NB4 (cell line): ENCODE measurements at places on chromosomes 13 and 19.

GRCh38 chr19:347946-348861, 3.6 kb upstream of the MIER2 start:
- no peak for DNase-seq

- no peak for DNase-seq
Observed at GRCh38 chr13:48648446-48648845, 5.3 kb upstream of the CYSLTR2 start.

- DNase-seq: peak; percentile 67
Observed at GRCh38 chr19:55452749-55453346, 8.6 kb downstream of the ISOC2 start.

DNA sequence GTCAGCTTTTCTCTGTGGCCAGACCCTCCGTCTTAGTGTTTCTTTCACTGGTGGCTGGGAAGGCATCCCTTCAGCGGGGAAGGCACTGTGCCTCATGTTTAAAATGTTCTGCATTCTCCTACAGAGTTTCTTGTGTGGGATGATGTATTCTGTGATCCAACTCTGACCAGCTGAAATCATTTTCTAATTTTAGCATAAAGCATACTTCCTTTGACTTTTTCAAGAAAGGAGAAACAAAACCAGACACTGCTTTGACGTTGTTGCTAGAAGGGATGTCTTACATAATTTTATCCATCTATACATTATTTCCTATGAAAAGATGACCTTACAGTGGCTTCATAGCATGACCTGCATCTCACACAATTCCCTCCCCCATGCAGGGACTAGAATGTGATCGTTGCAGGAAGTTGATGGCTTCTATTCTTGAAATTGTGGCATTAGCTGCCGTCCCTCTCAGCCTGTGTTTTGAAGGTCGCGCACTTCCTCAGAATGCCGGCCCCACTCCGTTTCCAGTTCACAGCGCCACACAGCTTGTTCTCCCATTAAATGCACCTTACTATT, 38.6 kb upstream of the TEX29 start:
- DNase-seq: no peak

DNA sequence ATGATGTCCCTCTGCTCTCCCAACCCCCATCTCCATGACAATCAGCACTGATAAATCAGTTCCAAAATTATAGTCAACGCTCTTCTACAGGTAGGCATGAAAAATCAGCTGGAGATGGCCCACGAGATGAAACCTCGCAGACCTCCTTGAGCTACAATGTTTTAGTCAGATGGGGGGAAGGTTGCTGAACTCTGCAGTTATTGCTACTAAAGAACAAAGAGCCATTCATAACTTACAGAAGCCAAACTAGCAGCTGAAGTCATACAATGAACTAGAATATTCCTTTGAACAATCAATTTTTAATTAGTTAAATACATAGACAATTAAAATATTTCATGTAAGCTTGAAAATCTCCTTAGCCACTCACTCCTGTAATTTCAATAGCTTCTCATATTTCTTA, 179.2 kb downstream of the NHLRC3 start:
- DNase-seq: no peak

- no peak for DNase-seq
Observed at GRCh38 chr19:46134527-46134926, 10.0 kb upstream of the IGFL3 start.

DNA sequence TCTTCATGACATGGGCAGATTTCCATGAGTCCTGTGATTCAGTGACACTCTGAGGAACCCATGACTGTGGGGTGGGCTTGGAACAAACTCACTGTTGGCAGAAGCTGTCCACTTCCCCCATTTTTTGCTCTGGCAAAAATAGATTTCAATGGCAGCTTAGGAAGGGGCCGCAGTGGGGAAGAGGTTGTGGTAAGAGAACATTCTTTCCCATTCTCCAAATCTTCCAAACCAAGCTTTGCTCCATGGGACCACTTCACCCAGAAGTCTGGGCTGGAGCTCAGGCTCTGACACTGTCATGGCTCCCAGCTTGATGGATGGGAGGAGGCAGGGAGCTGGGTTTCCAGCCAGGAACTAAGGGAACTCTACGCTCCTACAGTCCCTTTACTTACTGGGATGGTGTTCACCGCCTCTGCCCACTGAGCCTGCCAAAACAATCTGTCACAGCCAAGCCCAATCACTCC, 24.9 kb upstream of the MEDAG start:
- DNase-seq: no peak

GRCh38 chr13:79932556-79932955, 408.4 kb downstream of the SPRY2 start:
- DNase-seq: no peak

DNA sequence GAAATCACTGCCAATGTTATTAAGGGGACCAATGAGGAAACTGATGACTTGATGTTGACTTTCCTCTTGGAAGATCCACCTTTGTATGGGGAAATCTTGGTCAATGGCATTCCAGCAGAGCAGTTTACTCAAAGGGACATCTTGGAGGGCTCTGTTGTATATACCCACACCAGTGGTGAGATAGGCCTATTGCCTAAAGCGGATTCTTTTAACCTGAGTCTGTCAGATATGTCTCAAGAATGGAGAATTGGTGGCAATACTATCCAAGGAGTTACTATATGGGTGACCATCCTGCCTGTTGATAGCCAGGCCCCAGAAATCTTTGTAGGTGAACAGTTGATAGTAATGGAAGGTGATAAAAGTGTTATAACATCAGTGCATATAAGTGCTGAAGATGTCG, 3.4 kb downstream of the FREM2 start:
- DNase-seq: no peak

- no peak for DNase-seq
Observed at GRCh38 chr19:18764591-18765051, 26.5 kb downstream of the COMP start.

DNA sequence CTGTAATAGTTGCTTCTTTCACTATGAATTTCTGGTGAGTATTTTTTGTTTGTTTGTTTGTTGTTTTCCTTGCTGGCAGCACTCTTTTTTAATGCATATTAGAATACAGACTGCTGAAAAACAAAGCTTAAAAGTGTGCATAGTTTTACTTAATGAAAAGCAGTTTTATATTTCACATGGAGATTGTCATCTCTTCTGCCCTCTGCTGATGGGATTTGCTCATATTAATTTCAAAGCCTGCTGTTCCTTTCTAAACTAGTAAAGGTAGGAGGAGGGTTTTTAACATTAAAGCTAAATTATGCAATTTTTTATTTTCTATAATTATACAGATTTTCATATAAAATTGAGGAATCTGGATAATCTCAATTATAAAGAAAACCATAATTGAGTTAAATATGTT, 692.6 kb upstream of the SLITRK1 start:
- no peak for DNase-seq

DNA sequence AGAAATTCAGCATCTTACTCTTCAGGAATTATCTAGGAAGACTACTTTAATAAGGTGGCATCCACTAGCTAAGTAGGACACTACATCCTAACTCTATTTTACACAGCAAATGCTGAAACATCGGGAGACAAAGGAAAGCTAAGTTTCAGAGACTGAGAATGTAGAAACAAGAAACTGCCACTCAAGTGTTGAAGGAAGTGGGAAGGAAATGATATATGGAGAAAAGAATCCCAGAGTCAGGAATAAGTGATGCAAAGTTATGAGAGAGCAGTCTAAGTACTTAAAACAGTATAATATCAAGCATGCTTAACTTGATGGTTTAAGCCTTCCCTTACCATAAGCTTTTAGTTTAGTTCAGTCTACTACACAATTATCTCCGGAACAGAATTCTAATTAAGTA, 52.4 kb downstream of the RBM26 start:
- DNase-seq: no peak

GRCh38 chr19:35106291-35106583, 9.4 kb upstream of the FXYD3 start:
- no peak for DNase-seq
